ENCODE measurements at places on chromosomes 4 and X. TPM values are rescaled to one million over a fixed set of nuclear protein-coding genes. Genes with fewer than 3 reads are reported as not detected.
A peak's percentile ranks its signal among the peaks of the same experiment; 100 is the strongest.

DNA sequence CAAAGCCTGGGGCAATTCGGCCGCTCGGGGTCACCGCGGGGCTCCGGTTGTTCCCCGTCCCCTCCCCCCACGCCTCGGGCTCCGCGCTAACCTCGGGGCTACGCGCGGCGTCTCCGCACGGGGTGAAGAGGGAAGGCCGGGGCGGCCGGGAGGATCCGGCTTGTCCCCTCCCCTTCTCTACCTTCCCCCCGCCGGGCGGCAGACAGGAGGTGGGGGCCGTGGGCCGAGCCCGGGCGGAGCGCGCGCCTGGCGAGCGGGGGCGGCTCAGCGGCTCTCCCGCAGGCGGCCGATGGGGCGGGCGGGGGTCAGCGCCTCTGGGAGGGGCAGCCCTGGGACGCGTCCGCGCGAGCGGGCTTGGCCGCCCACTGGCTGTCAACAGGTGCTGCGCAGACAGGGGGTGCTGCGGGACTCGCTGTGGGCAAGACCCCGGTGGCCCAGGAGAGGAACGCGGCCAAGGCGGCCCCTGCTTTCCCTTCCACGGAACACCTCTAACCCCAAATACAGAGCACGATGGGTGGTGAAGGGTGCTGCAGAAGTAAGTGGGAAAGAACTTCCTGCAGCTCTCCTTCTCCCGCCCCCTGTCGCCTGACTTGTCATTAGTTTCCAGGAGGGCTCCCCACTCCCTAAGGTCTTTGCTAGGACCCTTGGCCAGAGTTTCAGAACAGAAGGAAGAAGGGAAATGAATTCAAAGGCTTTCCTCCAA lies at the start of gene PDGFC:
Gene PDGFC (minus strand): TSS at position 124 of the 703 bp plus-strand sequence. CDS start 896 bp downstream, outside the sequence.
- peak; percentile 87 for DNase-seq

DNA sequence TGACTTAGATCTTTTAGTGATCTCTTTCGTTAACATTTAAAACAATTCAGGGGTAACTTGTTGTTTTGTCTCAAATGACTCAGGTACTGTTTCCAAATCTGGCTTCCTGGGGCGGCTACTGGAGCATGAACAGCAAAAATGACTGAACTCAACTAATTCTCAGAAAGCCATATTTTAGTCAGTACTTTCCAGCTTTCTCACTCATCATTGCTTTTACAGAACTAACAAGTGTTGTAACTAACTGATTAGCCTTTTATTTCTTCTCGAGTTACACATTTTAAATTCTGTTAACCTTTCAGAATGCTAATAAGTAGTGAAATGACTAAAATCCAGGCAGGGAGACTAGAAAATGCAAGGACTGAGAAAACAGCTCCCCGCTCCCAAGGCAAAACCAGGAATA lies 55.3 kb downstream of the JADE3 start:
- DNase-seq, result no peak

The POLN gene
- total RNA-seq, result 2.2 TPM

DNA sequence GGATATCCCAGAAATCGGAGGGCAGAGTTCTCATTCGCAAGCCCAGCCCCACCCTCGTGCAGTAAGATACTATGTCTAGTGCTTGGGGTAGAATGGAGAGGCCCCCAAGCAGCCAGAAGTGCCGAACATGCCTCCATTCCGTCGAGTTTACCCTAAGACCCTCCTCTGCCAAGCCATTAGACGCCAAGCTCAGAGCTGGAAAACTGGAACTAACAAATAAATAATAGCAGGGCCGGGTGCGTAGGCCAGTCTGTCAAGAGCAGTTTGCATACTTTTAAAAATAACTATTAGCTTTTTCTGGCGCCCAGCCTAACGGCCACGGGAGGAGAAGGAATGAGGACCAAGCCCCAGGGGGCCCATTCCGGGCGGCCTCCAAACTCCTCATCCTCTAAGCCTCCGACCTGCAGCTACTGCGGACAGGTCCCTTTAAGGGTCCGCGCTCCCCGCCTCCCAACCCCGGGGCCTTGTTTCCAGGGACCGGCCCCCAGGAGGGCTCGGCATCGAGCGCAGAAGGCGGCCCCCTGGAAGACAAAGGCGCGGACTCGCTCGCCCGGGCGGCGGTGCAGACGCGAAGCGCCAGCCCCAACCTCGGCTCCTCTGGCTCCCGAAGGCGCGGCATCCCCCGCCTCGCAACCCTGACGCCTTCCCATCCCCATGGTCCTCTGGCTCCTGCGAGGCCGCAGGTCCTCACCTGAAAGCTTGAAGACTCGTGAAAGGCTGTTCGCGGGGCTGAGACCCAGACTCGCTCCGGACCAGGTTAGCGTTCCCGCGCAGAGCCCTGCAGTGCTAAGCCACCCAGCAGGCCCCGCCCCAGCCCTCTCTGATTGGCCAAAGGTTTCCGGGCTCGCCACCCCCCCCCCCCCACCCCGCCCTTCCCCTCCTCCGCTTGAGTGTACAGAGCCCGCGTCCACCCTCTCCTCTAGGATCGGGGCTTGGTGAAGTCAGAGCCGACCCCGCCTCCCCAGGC lies at the start of gene TMSB15A:
Gene TMSB15A (minus strand): TSS at position 765 of the 967 bp plus-strand sequence.
- DNase-seq, result peak; percentile 53

The HSD17B11 gene
- total RNA-seq, result 135 TPM

The CLNK gene
- total RNA-seq, result not detected

The TGIF2LX gene
- not detected for total RNA-seq

- DNase-seq, result no peak
These were observed 3.1 kb downstream of the CPE start for GRCh38 chr4:165381821-165382373.

The CFAP47 gene
- total RNA-seq, result 0.40 TPM

- no peak for DNase-seq
These were observed 40.5 kb downstream of the HMGB2 start for GRCh38 chr4:173293663-173294062.

- no peak for DNase-seq
These were observed 22.5 kb upstream of the FBXW7 start for GRCh38 chr4:152558396-152558795.

- peak; percentile 56 for DNase-seq
These were observed 110.6 kb upstream of the LIMCH1 start for GRCh38 chr4:41427306-41427882.

The FHDC1 gene
- 0.28 TPM for total RNA-seq
